ENCODE measurements at places on chromosomes 2 and 18.
A peak's percentile ranks its signal among the peaks of the same experiment; 100 is the strongest.

- no peak for DNase-seq
- no peak overlapping the region for H3K4me3 ChIP-seq
- H3K27me3 ChIP-seq: no peaks in the 10 kb centered on the region
- H3K4me1 ChIP-seq: peaks cover 17% of the 10 kb centered on the region
- peak overlapping the region; percentile 23 for H3K27ac ChIP-seq
- no peaks in the 10 kb centered on the region for H3K36me3 ChIP-seq
These were observed 68.4 kb upstream of the MSH2 start for GRCh38 chr2:47334356-47335136.

- no peak overlapping the region for H3K27ac ChIP-seq
- peaks cover 18% of the 10 kb centered on the region for H3K36me3 ChIP-seq
- no peak overlapping the region for H3K4me3 ChIP-seq
- H3K27me3 ChIP-seq: no peaks in the 10 kb centered on the region
These were observed 38.6 kb downstream of the SLC25A12 start for GRCh38 chr2:171855401-171855800.

DNA sequence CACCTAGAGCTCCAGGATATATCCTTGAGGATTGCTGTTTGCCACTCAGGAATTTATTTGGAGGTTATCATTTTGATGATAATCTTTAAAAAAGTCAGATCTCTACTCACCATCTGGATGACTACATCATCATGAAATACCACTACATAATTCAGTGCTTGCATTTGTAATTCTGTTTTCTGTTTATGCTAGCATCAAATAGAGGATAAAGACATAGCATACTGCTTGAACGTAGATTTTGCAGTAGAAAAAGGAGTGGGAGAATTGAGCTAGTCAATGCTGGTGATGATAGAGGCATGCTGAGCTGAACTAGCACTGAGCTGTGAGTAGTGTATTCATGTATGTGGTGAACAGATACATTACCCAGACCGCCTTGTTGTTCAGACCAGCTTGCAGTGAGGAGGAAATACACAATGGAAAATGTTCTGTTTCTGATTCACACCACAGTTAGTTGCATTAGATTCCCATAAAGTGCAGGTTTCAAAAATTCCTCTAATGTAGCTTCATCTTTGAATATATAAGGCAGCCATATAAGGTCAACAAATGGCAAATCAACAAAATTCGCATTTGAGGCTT lies 68.8 kb upstream of the CDC42EP3 start:
- DNase-seq: no peak
- H3K27ac ChIP-seq: no peak overlapping the region
- peaks cover 4% of the 10 kb centered on the region for H3K4me1 ChIP-seq
- no peaks in the 10 kb centered on the region for H3K27me3 ChIP-seq

DNA sequence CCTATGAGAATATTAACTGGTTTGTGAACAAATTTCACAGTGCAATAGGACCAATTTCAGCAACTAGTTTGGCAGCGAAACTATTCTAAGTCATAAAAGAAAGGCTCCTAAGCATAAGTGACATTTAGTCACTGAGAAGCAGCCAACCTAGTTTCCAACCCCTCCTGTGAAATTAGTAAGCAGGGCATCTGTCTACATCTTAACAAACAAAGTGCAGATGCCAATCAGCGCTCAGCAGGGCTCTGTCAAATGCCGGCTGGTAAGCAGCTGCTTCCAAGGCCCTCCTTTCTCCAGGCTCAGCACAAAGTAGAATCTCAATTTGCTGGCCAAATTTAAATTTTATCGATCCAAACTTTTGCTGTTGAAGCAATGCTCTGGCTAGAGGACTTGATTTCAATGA lies 124.7 kb downstream of the ICOS start:
- no peak overlapping the region for H3K27ac ChIP-seq
- peaks cover 4% of the 10 kb centered on the region for H3K27me3 ChIP-seq
- no peak overlapping the region for H3K4me3 ChIP-seq
- DNase-seq: no peak

DNA sequence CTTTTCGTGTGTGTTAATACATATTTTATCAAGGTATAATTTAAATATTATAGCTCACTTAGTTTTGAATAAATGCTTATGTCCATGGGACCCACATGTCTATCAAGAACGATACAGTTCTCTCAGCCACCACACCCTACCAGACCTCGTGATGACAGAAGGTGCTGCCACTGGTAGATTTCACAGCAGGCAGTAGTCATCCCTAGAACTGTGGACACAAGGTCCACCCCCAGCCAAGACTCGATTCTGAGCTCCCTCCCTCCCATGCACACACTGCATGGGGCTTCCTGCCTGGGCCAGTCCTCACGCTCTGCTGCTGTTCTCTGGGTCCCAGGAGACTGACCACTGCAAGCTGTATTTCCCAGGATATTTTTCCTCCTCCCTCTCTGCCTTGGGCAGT lies 26.5 kb upstream of the CREB1 start:
- DNase-seq: no peak
- peaks cover 56% of the 10 kb centered on the region for H3K4me1 ChIP-seq
- H3K27ac ChIP-seq: peak overlapping the region; percentile 80

Measured in memory B cell (primary cell).